ENCODE measurements at places on chromosomes 3 and 15.

GRCh38 chr3:150319900-150320299, 88.2 kb upstream of the TSC22D2 start:
- peak; percentile 24 for DNase-seq

DNA sequence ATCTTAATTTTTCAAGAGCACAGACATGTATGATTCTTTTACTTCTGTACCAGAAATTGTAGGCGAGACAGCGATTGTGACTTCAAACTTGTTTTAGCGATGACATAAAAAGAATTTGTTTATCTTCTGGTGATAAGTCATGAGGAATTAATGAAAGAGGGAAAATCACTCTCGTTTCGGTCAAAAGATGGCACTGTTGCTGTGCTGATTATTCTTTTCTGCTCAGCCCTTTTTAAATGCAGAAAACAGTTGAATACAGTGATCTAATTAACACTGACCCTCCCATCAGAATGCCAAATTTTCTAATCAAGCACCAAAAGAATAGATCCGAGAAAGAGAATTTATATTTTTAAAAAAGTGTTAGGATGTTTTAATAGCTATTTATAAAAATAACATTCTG, 52.6 kb downstream of the NSUN3 start:
- DNase-seq, result no peak

DNA sequence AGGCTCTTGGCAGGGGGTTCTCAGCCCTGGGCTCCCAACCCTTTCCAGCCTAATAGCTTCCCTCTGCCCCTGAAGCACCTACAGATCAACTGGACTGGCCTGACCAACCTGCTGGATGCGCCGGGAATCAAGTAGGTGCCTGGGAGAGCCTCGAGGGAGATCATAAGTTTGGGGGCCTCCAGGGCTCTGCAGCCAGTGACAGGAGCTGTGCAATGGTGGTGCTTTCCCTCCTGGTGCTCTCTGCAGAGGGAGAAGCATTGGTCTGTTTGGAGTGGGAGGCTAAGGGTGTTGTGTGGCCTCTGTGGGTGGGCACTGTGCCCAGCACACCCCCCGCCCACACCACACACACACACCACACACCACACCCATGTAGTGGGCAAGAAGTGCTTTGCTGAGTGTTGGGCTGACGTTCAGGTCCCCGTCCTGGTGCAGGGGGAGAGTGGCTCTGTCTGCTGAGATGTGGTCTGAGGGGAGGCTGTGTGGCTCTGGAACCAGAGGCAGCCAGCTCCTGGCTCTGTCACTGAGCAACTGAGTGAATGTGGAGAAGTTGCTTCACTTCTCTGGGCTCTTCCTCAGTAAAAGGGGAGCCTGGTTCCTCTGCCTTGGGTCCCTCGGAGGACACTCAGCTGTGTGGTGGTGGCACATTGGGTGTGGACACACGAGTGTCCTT, 26.3 kb downstream of the ESYT3 start:
- no peak for DNase-seq

- DNase-seq, result no peak
Observed at GRCh38 chr3:55571913-55572312, 84.8 kb upstream of the WNT5A start.

- no peak for DNase-seq
Observed at GRCh38 chr3:43874731-43875130, 184.0 kb downstream of the ABHD5 start.

DNA sequence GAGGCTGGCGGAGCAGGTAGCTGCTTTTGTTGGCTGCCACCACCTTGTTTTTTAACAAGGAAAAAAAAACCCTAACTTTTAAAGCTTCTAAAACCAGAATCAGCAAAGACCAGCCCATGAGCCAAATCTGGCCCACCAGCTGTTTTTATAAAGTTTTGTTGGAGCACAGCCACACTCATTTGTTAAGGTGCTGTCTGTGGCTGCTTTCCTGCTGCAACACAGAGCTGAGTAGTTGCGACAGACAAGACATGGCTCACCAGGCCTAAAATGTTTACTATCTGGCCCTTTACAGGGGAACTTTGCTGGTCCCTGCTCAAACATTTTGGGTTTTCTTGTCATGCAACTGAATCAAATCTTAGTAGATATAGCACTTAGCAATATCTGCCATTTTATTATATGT, 18.9 kb downstream of the EFCAB12 start:
- DNase-seq, result no peak

DNA sequence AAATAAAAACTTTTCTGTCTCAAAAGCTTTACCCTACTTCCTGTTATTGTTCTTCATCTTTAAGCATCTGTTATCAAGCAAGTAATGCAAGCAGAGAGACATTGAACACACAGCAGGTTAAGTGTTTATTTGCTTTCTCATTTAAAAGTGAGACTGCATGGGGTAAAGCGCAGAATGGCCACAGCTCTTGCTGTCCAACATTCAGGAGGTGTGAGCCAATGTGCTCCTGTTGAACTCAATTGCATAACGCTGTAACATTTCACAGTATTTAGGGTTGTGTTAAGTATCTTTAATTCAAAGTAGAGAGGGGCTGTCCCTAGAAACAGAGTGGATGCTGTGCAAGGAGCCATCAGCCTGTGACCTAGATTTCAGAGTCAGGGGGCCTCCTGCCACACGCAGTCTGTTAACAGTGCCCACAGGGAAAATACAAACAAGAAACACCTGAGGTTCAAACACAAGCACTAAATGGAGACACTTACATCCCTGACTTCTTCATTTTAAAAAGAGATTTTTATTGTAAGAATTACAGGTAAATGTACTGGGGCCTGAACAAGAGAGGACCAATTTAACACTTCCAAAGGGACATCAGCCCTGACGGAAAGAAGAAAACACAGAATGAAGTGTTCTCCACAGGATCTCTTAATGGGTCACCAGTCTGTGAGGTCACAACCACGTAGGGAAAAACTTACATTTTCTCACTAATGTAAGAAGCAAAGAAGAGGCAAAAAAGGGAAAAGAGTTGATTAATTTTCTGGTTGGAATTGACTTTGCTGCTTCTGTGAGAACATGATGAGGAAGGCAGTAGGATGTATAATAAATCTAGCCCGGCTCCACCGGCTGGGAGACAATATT, 815.1 kb downstream of the VGLL3 start:
- no peak for DNase-seq

DNA sequence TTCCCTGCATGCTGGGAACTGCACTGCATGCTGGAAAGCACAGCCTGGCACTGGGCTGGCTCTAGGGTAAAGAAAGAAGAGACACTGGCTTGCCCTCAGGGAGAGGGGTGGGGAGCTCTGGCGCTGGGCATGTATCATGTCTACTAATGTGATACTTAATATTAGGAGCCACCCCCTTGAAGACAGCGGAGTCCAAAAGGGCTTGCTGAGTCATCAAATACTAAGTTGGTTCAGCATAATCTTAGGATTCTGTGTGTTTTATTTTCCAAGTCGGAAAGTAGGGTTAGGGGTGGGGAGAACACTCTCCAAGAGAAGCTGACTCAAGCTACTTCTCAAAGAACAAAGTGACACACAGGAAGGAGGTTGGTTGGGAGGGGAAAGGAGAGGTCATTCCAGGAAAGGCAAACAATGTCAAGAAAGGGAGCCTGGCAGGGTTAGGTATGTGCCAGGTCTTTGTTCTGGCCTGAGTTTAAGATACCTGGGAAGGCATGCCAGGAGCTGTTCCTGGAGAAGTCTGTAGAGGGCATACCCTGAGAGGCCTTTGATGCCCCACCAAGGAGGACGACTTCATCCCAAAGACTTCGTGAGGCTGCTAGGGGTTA, 237.8 kb upstream of the NR2E3 start:
- DNase-seq, result no peak

- DNase-seq, result no peak
Observed at GRCh38 chr3:174051191-174051590, 653.6 kb downstream of the NLGN1 start.

DNA sequence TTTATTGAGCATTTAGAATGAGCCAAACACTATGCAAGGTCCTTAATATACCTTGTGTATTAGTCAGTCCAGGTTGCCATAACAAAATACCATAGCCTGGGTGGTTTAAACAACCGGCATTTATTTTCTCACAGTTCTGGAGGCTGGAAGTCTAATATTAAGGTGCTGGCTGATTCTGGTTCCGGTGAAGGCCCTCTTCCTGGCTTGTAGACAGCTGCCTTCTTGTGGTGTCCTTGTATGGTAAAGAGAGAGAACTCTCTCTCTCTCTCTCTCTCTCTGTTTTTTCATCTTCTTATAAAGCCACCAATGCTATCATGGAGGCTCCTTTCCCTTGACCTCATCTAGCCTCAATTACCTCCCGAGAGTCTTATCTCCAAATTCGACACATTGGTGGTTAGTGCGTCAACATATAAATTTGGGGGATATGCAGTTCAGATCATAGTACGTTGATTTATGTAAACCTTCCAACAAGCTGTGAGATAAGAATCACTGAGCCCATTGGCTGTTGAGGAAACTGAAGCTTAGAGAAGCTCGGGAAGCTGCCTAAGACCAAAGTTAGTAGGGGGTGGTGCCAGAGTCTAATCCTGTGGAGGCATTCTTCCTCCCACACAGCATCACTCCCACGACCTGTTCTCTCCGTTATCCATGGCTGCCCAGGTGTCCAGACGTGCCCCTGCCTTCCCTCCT, 298.0 kb upstream of the PROK2 start:
- no peak for DNase-seq

DNA sequence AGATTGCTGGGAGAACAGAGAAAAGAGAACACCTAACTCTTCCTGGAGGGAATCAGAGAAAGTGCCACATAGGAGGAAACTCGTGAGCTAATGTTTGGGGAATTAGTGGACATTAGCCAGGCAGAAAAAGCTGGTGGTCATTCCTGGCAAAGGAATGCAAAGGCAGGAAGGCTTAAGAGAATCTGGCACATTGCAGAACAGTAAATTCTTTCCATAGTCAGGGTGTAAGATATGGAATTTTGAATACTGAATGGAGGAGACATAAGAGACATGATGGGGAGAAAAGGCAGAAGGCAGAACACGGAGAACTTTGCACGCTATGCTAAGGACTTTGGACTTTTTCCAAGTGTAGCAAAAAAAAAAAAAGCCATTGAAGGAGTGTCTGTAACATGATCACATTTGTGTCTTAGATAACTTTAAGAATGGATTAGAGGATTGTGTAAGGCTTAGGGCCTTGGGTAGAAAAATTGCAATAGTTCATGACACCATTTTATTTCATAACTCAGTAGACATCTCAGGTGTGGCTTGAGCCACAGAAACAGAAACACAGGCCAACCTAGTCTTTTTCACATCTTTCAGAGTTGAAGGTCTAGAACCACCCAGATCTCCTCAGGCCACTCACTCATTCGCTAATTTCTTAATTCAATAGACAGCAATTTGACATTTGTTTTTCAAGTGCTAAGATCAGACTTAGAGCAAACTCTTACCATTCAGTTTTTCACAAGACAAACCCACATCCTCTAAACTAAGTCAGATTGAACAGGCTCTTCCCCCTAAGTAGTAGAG, 31.2 kb upstream of the CCDC80 start:
- DNase-seq, result no peak

GRCh38 chr3:73405853-73406252, 218.9 kb downstream of the PDZRN3 start:
- no peak for DNase-seq

Data from brain pericyte (primary cell).